ENCODE measurements at places on chromosomes 3 and 15. TPM values are rescaled to one million over a fixed set of nuclear protein-coding genes. Genes with fewer than 3 reads are reported as not detected.
A peak's percentile ranks its signal among the peaks of the same experiment; 100 is the strongest.

- no peak for DNase-seq
These were observed 163.4 kb downstream of the KLF13 start for GRCh38 chr15:31489801-31490646.

DNA sequence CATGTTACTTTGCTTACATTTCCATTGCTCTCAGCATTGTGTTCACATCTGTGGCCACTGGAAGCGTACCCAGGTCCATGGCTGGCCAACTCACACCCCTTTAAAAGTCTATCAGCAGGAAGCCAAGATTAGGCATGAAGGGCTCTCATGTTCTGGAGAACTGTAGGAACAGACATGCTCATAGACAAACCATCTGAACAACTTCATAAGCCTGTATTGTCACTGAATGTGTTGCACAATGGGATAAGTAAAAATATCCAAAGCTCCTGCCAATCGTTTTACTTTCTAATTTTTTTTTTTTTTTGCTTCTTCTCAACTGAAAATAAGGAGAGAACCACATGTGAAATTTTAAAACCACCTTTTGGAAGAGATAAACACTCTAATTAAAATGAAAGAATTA lies 6.4 kb downstream of the RPLP1 start:
- DNase-seq, result no peak

DNA sequence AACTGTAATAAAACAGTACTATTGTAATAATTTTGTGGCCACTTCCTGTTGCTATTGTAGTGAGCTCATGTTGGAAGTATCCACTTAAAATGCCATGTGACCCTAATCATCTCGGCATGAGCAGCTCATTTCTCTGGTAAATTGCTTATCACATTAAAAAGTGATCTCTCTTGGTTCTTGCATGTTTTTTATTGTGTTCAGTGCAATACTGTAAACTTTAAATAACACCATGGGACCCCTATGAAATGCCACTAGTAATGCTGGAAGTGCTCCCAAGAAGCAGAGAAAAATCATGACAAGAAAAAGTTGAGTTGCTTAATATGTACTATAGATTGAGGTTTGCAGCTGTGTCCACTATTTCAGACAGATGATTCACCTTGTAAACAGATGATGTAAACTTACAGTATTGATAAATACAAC lies 45.6 kb downstream of the NMD3 start:
- DNase-seq, result no peak

DNA sequence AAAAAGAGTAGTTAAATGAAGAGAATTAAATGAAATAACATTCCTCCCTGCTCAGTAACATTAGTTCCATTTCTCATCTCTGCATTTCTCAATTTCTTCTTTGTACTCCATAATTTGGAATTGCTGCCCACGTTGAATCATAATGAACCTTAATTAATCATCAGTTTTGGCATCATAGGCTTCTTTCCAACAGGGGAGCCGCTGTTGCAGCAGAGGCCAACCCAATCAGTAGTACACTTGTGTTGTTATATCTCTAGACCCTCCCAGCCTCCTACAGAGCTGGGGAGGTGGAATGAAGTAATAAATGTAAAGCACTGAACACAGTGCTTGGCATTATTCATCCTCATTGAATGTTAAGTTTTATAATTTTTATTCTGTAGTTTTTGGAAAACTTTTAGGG lies 240.7 kb downstream of the CHST2 start:
- DNase-seq, result no peak

The CNTN6 gene
- total RNA-seq, result 0.29 TPM

GRCh38 chr3:12471241-12471640 lies 13.0 kb upstream of the TSEN2 start:
- peak; percentile 79 for DNase-seq

GRCh38 chr3:152039887-152040286 lies 166.4 kb downstream of the SUCNR1 start:
- DNase-seq, result no peak
